Activated T-cell treated with anti-CD3 and anti-CD28 coated beads, Interleukin-2, amount 50 U/mL, for 4 hours (primary cell): ENCODE measurements at places on chromosomes 12 and 14. TPM values are rescaled to one million over a fixed set of nuclear protein-coding genes. Genes with fewer than 3 reads are reported as not detected.

- DNase-seq: no peak
Observed at GRCh38 chr12:79482323-79482722, 208.4 kb downstream of the PAWR start.

DNA sequence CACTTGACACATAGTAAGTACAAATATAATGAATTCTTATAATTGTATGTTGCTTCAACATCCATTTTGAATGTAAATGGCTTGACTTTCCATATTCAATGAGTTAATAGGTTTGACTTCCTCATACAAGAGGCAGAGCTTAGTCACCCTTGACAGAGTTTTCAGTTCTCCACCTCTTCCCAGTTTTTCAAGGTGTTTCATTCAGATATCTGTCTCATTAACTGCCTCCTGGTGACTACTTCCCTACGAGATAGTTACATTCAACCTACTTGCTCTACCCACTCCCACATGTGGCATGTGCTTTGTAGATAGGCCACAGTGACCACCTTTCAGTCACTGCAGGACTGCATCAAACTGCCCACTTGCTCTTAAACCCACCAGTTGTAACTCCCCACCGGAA is 60.0 kb downstream of the MYF5 start:
- DNase-seq: no peak

- DNase-seq: no peak
Observed at GRCh38 chr12:120101182-120101581, 15.4 kb downstream of the RAB35 start.

DNA sequence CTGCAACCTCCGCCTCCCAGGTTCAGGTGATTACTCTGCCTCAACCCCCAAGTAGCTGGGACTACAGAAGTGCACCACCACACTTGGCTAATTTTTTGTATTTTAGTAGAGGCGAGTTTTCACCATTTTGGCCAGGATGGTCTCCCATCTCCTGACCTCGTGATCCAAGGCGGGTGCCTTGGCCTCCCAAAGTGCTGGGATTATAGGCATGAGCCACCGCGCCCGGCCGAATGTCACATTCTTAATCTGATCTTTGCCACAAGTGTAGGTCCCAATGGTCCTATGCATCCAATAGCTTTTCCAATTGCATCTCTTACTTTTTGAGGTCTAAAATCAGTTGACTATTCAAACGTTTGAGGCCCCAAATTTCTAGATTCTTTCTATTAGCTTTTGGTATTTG is 676.0 kb downstream of the SLC16A7 start:
- no peak for DNase-seq

DNA sequence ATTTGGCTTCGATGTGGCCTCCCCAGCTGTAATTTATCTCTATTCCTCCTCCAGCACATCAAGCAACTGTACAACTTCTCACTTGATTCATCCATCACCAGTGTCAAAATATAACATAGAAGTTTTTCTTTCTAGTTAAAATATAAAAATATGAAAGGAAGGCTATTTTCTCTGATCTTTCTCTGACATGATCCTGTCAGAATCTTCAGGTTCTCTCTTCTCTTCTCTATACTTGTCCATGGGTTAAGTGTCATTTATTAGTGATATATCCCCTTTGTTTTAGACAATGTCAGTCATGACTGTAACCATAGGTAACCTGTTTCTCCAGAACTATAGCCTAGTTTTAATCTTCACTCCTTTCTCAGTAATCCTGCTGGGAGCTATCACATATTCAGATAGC is 132.5 kb upstream of the G2E3 start:
- DNase-seq: no peak

GRCh38 chr12:119661882-119662281 is 6.1 kb upstream of the PRKAB1 start:
- no peak for DNase-seq

- DNase-seq: no peak
Observed at GRCh38 chr12:124623344-124624035, 56.1 kb upstream of the NCOR2 start.

- no peak for DNase-seq
Observed at GRCh38 chr12:67871231-67871630, 118.0 kb upstream of the IFNG-AS1 start.

GRCh38 chr12:15194456-15195368 is 26.5 kb downstream of the RERG start:
- no peak for DNase-seq

GRCh38 chr12:71664411-71665089 is 449 bp downstream of the THAP2 start:
- no peak for DNase-seq

DNA sequence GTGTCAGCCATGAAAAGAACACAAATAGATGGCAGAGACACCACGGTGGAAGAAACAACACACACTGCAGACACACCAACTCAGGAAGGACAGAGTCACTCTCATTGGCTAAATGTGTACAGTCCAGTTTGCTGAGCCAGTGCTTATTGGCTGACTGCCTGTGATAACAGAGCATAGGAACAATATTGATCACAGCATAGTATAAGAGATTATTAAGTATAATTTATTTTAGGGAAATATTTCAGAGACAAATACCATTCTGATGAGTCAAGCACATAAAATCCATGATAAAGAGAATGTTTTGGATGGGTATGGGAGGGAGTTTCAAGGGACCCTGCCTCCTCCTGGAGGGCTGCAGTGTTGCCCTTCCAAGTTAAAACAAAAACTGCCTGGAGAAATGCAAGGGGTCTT is 50.9 kb downstream of the BTG1 start:
- no peak for DNase-seq

DNA sequence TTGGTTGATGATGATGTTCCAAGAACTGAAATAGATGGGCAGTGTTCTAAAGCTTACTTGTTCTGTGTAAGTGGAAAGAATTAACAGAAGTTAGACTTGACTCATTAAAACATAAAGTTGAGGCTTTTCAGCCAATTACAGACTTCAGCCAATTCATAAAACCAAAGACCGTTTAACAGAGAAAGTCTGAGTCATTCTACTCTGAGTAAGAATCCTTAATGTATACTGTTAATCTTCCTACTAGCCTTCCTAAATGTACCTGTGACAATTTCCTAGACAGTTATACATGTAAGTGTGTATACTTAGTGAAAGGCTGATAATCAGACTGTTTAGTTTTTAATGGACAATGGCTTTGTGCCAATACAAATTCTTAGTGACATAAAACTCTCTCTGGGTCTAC is 681.0 kb downstream of the RPL10L start:
- DNase-seq: no peak

DNA sequence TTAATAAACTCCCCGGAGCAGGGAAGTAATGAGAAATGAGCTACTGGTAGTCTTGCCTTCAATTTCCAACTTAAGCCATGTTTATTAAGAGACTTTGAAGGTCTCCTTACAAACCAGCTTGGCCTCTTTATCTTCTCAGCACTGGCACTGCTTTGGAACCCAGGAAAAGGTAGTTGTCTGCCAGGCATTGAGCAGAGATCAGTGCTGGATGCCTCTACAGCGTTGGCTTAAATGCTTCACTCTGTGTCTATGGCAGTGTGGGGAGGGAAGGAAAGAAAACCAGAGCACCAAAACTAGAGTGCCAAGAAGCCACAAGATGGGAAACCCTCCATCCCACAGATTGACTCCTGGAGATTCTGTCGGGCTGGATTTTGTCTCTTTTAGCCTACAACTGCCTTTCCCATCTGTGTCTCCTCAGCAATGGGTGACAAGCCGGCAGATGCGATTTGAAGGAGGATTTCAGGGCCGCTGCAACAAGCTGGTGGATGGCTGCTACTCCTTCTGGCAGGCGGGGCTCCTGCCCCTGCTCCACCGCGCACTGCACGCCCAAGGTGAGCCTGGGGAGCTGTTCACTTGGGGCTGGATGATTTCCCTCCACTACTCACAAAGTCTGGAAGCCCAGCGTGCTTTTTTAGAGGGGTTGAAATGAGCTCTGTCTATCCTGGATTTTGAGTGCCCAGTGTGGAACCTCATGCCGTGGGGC is 57.3 kb downstream of the FNTB start:
- no peak for DNase-seq

PACS2 gene
- total RNA-seq: 27.2 TPM

NINJ2 gene
- total RNA-seq: 2.7 TPM

VAMP1 gene
- total RNA-seq: 21.6 TPM

POTEG gene
- not detected for total RNA-seq

EPYC gene
- total RNA-seq: not detected

LAG3 gene
- 71.1 TPM for total RNA-seq

FLVCR2 gene
- 1.5 TPM for total RNA-seq

PMCH gene
- not detected for total RNA-seq
